A549 treated with DMSO at 1 μM for 4 hours (cell line): ENCODE measurements at places on chromosomes 5 and 9. TPM values are rescaled to one million over a fixed set of nuclear protein-coding genes. Genes with fewer than 3 reads are reported as not detected.

RXFP3 gene
- not detected in 5 replicates for total RNA-seq

PCDHB12 gene
- total RNA-seq, result 0.02 TPM in 1 of 5 replicates, not detected in the others

TRIM32 gene
- 22.0 to 24.5 TPM (median 23.1 TPM) in 5 replicates for total RNA-seq

MRRF gene
- 60.9 to 75.1 TPM (median 67.0 TPM) in 5 replicates for total RNA-seq

C1QTNF2 gene
- total RNA-seq, result 0.07 to 0.19 TPM (median 0.11 TPM) in 3 of 5 replicates, not detected in the others

FBP2 gene
- total RNA-seq, result not detected in 5 replicates

PCDHA11 gene
- total RNA-seq, result 0.07 to 0.17 TPM (median 0.10 TPM) in 4 of 5 replicates, not detected in the other
